ENCODE measurements at places on chromosomes 12 and 14. TPM values are rescaled to one million over a fixed set of nuclear protein-coding genes. Genes with fewer than 3 reads are reported as not detected.

BDKRB1 gene
- total RNA-seq = 0.17 TPM

CACNA1C gene
- total RNA-seq = 1.3 TPM

C12orf42 gene
- not detected for total RNA-seq

ANG gene
- 0.14 TPM for total RNA-seq

POLE2 gene
- 10.2 TPM for total RNA-seq

CLEC4C gene
- not detected for total RNA-seq

OVCH1 gene
- total RNA-seq = not detected

BBS10 gene
- 12.5 TPM for total RNA-seq

TAS2R14 gene
- total RNA-seq = 3.1 TPM

LEMD3 gene
- 25.5 TPM for total RNA-seq

PRB2 gene
- not detected for total RNA-seq

ANKRD13A gene
- 40.6 TPM for total RNA-seq

HEBP1 gene
- 14.7 TPM for total RNA-seq

Data from kidney epithelial cell (primary cell).